ENCODE measurements at places on chromosomes 2 and 18.

DNA sequence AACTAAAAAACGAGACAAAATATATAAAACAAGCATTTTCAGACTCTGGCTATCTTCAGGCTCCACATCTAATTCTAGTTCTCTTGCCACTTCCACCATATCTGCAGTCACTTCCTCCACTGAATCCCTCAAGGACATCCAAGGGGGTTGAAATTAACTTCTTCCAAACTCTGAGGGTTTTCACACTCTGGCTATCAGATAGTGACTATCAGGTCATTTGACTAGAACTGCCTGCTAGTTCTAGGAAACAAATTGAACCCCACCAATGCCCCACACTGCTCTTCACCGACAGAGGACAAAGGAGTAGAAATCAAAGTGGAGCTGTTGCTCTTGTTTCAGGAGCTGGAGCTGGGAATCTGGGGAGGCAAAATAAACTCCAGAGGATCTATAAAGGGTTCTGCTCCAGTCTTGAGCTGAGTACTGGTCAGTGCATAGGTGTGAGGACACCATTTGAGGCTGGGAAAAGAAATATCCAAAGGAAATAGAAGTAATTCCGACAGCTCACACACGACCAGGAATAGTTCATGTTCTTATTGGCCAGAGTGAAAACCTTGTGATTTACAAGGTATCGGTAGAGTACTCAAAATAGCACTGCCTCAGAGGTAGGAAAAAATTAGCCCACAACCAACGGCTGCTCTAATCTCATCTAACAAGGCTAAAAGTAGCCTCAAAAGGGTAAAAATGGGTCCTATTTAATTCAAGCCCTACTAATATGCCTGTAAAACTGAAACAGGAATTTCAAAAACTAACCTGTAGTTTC is 71.3 kb downstream of the SMC6 start:
- no peak for DNase-seq

DNA sequence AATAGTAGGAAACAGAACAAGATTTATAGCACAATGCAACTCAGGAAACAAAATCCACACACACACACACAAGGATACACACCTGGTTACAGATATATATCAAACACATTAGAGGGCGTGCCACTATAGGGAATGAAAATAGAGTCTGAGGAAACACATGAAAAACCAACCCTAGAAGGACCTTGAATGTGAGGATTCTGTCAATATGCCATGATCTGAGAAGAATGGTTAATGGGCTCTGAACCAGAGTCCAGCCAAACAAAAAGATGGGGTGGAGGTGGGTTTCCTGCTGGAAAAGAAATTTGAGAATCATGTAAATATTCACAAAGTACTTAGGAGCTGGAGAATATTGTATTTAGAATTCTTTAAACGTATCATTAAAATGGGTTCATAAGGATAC is 7.8 kb upstream of the TMEM37 start:
- DNase-seq: no peak

GRCh38 chr18:57026316-57026715 is 120.6 kb upstream of the BOD1L2 start:
- no peak for DNase-seq

DNA sequence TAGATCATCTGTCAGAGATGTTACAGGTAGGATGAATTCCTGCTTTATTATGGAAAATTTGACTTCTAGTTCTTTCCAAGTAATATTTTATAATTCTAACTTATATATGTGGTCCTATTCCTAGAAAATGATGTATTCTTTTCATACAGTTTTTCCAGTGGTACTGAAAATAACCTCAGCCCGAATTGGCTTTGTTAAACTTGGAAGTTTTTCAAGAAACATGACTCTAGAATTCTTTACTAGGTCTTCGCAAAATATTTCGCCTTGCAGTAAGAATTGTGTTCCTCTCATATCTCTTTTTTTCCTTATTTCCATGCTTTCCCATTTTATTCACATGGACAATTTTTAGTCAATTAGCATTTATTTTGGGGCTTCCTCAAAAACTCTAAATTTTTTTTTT is 60.5 kb downstream of the BMPR2 start:
- DNase-seq: no peak

DNA sequence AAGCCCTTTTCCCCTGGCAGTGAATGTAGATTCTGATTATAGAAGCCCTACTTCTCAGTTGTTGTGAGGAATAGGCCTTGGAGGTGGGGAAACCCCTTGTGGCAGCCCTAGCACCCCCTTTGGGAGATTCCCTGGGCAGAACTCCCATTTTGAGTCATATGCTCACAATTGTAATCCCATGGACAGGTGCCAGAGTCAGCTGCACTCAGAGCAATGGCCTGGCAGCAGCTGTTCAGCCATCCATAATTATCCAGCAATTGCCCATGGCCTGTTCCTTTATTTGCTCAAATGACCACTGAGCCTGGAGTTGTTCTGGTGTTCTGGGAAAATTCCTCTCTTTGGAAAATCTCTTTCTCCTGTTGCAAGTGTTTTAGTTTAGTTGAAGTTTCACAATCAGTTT is 71.7 kb downstream of the PTRHD1 start:
- DNase-seq: peak; percentile 54

GRCh38 chr2:79271456-79271855 is 111.9 kb upstream of the REG3A start:
- DNase-seq: no peak

DNA sequence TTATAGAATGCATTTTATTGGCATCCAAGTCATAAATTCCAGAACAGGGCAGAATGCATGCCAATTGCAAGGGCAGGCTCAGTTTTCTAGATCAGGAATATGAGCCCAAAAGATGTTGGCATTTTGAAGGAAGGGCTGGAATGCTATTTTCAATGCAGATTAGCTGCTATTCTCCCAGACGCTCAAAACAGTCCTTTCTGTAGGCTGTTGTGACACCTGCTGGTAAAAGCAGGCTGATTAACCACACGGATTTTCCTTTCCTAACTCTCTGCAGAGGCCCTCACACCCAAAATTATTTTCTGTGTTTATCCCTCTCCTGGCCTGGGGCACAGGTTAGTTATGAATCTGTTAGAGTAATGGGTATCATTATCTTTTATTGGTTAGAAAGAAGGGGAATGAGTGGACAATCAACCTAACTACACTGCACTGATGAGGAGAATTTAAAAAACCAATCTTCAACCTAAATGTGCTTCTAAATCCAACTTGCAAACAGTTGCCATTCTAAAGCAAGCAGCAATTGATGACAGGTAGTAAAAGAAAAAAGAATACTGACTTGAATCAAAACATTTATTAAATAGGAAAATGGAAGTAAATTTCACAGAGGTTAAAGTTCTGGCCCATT is 94.0 kb downstream of the PLA2R1 start:
- no peak for DNase-seq

DNA sequence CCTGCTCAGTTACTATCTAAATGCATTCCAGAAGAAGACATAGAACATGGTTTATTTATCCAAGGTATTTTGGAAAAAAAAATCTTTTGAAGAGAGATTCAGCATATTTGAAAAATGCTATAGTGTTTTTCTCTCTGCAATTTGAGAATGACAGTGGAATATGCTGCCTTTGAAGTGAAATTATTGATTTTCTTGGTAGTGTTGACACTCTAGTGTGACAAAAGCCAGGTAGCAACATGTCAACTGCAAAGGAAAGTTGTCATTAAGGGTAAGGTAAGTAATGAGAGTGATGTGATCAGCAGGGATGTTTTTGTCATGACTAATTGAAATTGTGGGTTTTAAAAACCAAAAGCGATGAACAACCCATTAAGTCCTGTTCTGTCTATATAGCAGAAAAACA is 1387.1 kb upstream of the TMEFF2 start:
- no peak for DNase-seq

DNA sequence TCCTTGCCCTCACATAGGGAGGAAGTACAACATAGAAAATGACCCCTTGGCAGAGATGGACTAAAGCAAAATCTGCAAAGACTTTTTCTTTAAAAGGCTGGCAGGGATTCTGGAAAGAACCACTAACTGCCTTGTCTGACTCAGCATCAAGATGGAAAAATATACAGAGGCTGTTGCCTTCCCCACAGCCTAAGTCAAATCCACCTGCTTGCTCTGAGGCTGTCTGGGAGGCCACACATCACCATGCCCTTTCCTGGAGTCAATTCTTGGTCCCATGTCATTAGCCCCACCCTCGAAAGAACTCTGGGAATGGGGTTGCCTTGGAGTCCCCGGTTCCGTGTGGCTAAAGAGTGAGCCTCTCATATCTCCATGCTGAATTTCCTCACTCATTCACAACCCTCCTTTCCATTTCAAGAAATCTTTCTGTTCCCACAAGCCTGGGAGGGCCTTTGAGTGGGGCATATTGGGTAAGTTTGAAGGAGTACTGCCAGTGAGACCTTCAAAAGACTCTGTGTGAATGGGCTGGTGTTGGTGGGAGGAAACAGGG is 39.4 kb downstream of the BMP10 start:
- no peak for DNase-seq

- no peak for DNase-seq
Observed at GRCh38 chr2:127418300-127419111, at the start of gene PROC. Gene PROC (plus strand): TSS chr2:127418427. CDS start chr2:127419943, 1,516 bp downstream.

GRCh38 chr18:21743166-21743832 is 2.7 kb downstream of the MIB1 start:
- DNase-seq: no peak

DNA sequence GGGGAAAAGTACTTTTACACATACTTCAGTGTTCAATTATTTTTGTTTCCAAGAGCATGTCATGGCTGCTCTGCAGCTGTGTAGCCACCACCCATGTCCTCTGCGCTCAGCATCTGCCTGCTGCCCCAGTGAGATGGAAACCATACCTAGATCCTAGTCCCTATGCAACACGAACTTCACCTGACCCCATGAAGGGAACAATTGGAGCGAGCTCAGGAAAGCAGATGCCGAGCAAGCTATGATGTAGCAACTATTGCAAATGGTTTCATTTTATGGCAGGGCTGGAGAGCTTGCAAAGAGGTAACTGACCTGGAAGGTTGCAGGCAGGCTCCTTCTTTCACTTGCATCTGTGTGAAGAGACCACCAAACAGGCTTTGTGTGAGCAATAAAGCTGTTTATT is 1.3 kb upstream of the CCDC141 start:
- DNase-seq: no peak

DNA sequence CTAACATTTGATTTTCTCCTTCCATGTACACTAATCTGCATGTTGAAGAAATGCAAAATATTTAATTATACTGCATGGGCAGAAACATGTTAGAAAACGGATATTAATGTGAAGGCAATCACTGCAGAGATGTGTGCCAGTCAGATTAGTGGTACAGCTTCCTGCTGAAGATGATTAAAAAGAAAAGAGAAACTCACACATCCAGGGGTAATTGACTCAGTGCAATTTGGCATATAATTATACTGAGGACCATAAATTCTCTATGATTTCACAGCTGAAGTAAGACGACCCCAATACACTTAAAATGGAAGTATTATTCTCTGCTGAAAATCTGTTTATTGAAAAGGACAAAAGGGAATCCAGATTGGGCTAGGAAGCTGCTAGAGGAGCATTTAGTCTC is 243.4 kb downstream of the TGIF1 start:
- no peak for DNase-seq

DNA sequence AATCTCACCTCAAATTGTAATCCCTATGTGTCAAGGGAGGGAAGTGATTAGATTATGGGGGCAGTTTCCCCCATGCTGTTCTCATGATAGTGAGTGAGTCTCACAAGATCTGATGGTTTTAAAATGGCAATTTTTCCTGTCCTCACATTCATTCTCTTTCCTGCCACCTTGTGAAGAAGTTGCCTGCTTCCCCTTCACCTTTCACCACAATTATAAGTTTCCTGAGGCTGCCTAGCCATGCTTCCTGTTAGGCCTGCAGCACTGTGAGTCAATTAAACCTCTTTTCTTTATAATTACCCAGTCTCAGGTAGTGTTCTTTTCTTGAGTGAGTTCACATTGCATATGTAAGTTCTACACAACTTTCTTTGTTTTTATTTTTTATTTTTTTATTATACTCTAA is 271.5 kb downstream of the EXOC6B start:
- no peak for DNase-seq

GRCh38 chr2:100077935-100078334 is 64.5 kb downstream of the AFF3 start:
- DNase-seq: no peak

DNA sequence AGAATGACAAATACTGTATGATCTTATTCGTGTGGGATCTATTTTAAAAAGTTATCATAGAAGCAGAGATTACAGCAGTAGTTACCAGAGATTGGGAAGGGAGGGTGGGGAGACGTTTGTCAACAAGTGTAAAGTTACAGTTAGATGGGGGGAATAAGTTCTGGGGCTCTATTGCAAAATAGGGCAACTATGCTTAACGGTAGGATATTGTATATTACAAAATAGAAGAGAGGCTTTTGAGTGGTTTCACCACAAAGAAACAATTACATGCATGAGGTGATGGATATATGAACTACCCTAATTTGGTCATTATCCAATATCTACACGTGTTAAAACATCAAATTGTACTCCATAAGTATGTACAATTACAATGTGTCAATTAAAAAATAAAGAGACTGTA is 123.4 kb upstream of the NOSTRIN start:
- DNase-seq: no peak

GRCh38 chr2:100806550-100806949 is 13.4 kb upstream of the NPAS2 start:
- no peak for DNase-seq

GRCh38 chr2:100213595-100213994 is 71.2 kb upstream of the AFF3 start:
- no peak for DNase-seq

DNA sequence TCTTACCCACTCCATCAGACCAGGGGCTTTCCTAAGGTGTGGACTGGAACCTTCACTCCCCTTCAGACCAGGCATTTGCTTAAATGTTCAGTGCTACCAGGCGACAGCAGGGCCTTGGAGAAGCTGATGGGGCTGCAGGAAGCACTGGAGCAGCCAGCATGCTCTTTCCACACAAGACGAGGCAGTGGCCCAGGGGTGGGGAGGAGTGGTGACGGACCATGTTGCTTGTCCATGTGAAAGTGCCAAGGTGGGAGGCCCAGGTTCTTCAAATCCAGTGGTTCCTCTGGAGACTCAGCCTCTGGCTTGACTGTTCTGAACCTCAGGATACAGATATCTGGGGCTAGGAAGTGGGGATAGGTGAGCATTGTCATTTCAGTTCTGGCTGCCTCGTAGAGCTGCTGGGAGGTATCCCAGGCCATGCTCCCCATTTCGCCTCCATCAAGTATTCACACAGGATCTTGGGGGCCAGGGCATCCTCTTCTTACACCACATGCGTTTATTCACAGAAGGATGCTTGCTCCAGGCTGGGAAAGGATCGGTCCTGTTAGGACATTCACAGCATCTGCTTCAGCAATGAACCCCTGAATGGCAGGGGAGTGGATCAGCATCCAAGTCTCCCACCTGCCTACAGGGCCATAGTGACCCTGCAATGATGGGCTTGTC is 62.2 kb downstream of the SFXN5 start:
- DNase-seq: no peak

Measured in activated naive CD4-positive, alpha-beta T cell treated with anti-CD3 and anti-CD28 coated beads, Interleukin-2, amount 50 U/mL, for 72 hours (primary cell).